ENCODE measurements at places on chromosomes 2 and 18.

- DNase-seq: no peak
Measured at GRCh38 chr2:174836377-174836994, 72.2 kb upstream of the CHRNA1 start.

DNA sequence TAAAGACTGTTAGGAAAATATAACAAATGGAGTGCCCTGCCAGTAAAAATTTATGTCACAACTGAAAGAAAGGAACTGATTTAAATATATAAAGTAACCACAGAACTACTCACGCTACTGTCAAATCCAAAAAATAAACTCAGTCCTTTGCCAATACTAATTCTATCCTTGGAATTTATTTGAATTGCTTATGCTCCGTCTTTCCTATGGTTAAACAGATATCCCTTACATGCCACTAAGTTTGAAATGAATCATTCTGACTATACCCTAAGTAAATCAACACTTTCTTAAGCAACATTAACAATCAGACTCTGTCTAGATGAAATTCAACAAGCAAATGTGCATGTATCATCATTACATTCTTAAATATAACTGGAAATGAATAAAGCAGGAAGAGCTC lies 9.8 kb downstream of the HNRNPLL start:
- no peak for DNase-seq

- DNase-seq: no peak
Measured at GRCh38 chr2:12127638-12128037, 381.2 kb downstream of the LPIN1 start.

- DNase-seq: no peak
Measured at GRCh38 chr2:28568533-28568932, 72.7 kb downstream of the PLB1 start.

DNA sequence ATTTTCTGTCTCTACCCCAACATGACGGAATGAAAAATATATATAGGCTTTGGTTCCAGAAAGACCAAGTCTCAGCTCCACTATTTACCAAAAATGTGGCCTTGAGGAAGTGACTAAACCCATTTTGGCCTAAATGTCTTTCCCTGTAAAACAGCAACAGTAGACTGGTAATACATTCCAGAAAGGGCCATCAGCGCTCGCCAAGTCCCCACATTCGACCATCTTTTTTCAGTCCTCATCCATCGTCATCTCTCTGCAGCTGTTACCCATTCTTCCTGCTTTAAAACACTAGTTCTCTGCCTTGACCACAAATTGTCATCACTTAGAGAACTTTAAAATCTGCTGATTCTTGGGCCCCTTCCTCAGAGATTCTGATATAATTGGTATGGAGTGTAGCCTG lies 183.8 kb upstream of the CTAGE1 start:
- DNase-seq: no peak

GRCh38 chr18:9661564-9661963 lies 46.5 kb upstream of the RAB31 start:
- no peak for DNase-seq

- DNase-seq: no peak
Measured at GRCh38 chr2:168460571-168460970, 4.5 kb downstream of the CERS6 start.

DNA sequence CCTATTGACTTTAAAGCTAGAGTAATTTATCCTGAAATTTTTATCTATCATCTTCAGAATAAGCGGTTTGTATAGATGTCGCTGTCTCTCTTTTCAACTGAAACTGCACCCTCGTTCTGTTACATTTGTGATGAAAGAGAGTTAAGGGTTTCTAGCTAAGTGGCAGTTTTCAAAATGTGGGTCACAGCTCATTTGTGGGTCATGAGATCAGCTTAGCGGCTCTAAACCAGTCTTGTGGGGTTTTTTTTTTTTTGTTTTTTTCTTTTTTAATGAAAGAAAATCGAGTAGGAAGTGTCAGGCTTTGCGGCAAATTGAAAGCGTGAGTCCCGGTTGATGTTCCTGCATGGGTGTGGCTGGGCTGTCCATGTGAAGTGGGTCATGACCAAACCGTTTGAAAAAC lies 31.2 kb downstream of the SALL3 start:
- no peak for DNase-seq

- no peak for DNase-seq
Measured at GRCh38 chr2:169349535-169349934, 12.8 kb downstream of the LRP2 start.

GRCh38 chr2:239822146-239822831 lies 202.9 kb downstream of the NDUFA10 start:
- DNase-seq: no peak

DNA sequence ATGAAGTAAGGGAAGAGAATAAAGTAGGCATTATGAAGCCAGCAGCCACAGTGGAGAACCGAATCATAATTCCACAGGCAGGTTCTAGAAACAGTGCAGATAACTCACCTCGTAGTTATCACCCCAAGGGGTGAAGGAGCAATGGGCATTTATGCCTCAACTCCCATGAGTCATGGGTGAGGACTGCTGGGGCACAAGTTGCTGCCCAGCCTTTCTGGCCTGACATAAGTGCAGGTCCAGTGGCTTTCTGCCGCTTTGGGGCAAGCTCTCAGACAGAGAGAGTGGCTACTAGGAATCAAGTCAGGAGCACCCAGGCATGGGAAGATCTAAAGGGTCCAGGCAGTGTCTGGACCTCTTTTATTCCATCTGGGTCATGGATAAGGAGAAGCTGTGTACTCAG lies 149.8 kb downstream of the SUCLG1 start:
- DNase-seq: no peak

- DNase-seq: no peak
Measured at GRCh38 chr2:160332318-160332717, 132.2 kb upstream of the ITGB6 start.

GRCh38 chr2:49286045-49286444 lies 131.7 kb upstream of the FSHR start:
- no peak for DNase-seq

GRCh38 chr18:44410740-44411139 lies 269.9 kb upstream of the SETBP1 start:
- no peak for DNase-seq

DNA sequence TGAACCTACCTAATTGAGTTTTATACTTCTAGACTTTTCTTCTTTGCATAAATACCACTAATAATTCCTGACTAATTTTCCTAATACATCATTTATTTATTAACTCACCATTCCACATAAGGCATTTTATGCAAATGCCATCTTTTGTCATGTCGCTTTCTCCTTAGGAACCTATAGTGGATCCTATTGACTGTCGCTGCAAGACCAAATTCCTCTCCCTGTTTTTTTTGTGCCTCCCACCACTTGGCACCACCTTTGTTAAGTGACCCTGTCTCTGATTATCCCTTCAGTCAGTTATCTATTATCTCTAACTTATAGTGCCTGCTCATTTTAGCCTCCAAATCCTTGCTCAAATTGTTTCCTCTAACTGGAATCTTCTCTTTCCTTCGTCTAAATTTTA lies 19.5 kb downstream of the UNC80 start:
- no peak for DNase-seq

- DNase-seq: no peak
Measured at GRCh38 chr2:173708806-173709205, 256.4 kb downstream of the SP3 start.

DNA sequence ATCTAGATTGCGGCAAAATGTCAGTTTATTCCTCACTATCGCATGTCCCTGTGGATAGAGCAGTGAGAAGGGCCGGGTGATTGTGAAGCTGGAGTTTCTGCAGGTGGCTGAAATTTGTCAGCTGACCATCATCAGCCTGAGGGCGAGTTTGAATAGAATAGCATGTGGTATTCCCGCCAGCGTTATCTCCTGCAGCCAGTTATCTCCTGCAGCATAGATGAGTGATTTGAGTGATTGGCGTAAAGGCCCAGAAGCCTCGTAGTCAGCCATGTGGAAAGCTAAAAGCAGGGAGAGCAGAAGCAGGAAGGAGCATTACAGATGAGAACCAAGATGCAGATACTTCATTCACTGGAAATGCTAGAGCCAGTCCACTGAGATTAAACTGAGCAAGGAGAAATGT lies 65.5 kb downstream of the CABLES1 start:
- DNase-seq: no peak

DNA sequence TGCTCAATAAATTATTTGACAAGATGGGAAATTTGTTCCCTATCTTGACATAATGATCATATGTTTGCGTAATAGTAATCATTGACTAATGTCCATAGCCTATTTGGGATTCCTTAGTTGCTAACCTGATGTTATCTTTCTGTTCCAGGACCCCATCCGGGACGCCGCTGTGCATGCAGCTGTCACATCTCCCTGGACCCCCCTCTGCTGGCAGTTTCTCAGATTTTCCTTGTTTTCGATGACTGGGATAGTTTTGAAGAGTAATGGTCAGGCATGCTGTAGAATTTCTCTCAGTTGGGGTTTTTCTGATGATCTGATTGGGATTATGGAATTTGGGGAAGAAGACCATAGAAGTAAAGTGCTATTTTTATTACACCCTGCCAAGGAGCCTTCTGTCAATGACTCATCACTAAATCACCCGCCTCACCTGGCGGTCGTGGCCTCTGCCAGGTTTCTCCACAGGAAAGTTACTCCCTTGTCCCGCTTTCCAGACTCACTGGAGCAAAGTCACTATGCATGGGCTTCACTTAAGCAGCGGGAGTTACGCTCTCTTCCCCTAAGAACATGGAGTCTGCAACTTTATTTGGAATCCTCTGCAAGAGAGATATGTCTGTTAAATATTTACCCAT lies 19.9 kb upstream of the TMEM18 start:
- no peak for DNase-seq
